ENCODE measurements at places on chromosomes 16 and 17. TPM values are rescaled to one million over a fixed set of nuclear protein-coding genes. Genes with fewer than 3 reads are reported as not detected.
A peak's percentile ranks its signal among the peaks of the same experiment; 100 is the strongest.

The SDF2 gene
- total RNA-seq: 50.1 TPM

The SDK2 gene
- total RNA-seq: 1.1 TPM

The DOC2A gene
- total RNA-seq: 2.6 TPM

The CEP295NL gene
- total RNA-seq: not detected

The AIPL1 gene
- not detected for total RNA-seq

GRCh38 chr16:1305823-1306222 lies 3.6 kb upstream of the UBE2I start:
- DNase-seq: no peak

DNA sequence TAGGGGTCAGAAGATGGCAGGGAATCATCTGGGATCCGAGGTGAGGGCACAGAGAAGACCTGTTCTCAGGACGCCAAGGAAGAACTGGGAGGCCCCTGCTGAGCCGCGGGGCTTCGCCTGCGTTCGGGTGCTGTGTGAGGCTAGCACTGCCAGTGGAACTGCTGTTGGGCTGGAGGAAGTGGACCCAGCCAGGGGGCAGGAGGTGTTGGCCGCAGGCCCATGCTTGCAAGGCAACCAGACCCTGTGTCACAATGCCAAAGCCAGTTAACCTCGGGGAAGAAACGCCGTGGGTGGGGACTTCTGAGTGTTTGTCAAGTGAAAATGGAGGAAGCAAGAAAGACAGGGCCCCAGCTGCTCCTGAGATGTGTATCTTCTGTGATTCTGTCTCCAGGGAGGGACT lies 185.5 kb downstream of the LGALS9B start:
- DNase-seq: no peak

- DNase-seq: no peak
These were observed 139.7 kb upstream of the CDH5 start for GRCh38 chr16:66226762-66227161.

GRCh38 chr16:76157629-76158028 lies 119.6 kb upstream of the CNTNAP4 start:
- no peak for DNase-seq

DNA sequence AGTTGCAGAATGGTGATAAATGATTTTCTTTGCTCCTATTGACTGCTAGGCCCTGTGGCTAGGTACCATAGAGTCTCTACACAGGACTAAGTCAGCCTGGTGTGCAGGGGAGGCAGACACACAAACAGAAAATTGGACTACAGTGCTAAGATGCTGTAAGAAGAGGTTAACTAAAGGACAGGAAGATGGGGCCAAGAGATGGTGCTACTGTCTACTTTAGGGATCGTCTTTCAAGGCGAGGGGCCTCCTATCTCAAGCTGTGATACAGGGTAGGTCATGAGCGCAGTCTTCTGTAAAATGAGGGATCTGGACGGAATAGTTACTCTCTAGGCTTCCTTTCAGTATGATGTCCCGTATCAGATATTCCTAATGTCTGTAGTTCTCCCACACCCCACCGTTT lies 817 bp downstream of the NME1 start:
- no peak for DNase-seq

DNA sequence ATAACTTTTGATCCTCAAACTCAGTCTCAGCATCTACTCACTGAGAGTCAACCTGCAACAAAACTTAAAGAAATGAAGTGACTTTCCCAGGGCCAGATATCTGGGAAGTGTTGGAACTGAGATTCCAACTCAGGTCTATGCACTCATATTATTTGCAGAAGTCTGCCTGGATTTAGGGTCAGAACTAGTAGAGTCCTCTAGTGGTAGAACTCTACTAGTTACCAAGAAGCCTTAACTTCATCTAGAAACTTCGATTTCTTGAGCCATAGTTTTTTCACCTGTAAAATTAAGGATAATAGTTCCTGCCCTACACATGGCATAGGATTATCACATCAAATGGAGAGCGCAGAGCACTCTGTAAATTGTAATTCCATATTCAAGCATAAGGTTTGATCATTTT lies 23.4 kb upstream of the KRT24 start:
- no peak for DNase-seq

DNA sequence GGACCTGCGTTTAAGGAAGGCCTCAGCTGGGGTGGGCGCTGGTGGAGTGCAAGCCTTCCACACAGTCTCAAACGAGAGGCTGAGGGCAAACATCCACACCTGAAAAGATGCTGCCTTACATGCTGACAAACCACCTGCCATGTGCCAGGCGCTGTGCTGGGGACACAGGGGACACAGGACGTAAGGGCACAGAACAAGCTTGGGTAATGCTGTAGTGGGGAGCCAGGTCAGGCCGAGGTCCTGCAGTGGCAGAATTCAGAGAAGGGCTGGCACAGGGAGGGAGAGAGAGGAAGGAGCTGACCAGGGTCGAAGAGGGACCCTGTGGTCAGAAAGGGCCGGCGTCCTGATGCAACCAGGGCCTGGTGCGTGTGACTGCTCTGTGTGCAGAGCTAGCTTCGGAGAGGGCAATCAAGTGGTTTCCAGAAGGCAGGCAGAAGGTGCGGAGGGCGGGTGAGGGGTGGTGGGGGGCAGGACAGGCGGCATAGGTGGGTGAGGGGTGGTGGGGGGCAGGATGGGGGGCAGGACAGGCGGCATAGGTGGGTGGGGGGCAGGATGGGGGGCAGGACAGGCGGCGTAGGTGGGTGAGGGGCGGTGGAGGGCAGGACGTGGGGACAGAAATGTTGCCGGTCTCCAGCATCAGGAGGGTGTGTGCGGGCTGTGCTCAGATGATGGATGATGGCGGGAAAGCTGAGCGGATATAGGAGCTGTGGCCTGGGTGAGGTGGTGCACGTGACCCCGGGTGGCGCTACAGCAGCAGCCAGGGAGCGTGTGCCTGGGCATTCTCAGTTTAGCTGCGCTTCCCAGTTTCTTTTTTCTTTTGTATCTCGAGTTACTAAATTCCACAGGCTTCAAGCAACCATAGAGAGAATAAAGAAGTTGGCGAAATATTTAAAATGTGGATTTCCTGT lies 18.8 kb downstream of the TELO2 start:
- DNase-seq: no peak

GRCh38 chr16:8571061-8571596 lies 19.2 kb downstream of the TMEM114 start:
- no peak for DNase-seq

DNA sequence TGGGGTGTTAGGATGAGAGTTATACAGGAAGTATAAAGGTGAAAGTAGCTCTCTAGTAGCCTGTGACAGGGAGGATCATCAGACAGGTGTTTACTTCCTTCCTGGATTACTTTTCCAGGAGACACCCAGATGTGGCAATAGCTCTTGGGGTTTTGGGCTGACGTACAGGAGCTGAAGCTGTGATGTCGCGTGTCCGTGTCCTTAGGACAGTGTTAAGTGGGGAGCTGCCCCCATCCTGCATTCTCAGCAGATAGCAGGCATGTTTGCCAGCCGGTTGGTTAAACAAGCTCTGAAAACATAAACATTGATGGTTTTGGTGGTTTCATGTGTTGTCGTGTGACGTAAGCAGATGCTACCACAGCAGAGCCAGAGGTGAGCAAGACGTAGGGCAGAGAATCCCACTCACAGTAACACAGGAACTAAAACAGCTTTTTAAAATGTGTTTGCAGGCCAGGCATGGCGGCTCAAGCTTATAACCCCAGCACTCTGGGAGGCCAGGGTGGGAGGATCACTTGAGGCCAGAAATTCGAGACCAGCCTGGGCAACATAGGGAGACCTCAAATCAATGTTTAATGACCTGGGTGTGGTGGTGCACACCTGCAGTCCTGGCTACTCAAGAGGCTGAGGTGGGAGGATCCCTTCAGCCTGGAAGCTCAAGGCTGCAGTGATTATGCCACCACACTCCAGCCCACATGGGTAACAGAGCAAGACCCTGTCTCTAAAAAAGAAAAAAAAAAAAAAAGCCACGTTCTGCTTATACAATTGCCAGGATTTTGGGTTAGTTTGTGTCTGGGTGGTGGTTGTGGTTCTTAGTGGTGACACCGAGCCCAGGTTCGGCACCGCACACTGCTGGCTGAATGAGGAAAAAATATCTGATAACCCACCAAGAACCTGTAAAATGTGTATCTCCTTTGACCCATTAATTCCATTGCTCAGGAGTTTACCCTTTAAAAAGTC lies 18.2 kb upstream of the IL17C start:
- no peak for DNase-seq

DNA sequence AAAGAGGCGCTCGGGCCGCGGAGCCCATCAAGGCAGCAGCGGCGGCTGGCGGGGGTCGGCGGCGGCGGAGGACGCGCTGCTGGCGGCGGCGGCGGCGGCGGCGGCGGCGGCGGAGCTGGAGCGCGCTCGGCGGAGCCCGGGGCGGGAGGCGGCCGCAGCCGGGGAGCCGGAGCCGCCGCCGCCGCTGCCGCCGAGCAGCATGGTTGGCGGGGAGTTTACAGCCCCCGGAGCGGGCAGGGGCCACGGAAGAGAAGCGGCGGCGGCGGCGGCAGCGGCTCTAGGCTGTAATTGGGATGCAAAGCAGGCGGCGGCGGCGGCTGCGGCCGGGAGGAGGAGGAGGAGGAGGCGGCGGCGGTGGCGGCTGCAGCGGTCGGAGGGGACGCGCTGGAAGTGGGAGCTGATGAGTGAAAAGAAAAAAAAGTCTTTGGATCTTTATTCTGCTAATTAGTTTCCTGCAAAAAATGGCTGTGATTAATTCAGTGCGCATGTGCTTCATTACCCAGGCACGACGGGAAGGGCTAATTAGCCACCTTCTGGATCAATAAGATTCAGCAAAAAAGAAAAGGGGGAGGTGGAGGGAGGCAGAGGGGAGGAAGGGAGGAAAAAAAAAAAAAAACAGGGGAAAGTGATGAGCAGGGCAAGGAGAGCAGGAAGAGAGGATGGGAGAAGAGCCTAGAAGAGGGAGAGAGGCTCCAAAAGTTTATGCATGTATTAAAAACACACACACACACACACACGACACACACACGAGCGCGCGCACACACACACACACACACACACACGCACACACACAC lies 10.9 kb upstream of the ZFHX3 start:
- peak; percentile 51 for DNase-seq
